ENCODE measurements at places on chromosomes 3 and 15.

GRCh38 chr3:195251336-195252065, 19.5 kb downstream of the XXYLT1 start:
- DNase-seq, result no peak

DNA sequence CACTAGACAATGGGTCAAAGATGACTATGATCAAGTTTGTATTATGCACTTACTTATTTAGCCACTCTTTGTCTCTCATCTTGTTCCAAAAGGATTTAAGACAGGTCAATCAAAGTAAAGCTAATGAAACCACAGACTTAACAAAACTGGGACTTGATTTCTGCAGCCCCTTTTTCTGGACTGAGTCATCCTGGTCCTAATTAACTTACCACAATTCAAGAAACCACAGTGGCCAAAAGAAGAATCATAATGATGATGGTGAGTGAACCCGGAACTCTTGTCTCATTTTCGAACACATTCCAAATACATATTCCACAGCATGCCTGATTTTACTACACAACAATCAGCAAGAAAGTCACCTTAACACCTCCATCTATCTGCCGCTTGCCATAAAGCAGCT, 1333.0 kb downstream of the ROBO1 start:
- DNase-seq, result no peak

DNA sequence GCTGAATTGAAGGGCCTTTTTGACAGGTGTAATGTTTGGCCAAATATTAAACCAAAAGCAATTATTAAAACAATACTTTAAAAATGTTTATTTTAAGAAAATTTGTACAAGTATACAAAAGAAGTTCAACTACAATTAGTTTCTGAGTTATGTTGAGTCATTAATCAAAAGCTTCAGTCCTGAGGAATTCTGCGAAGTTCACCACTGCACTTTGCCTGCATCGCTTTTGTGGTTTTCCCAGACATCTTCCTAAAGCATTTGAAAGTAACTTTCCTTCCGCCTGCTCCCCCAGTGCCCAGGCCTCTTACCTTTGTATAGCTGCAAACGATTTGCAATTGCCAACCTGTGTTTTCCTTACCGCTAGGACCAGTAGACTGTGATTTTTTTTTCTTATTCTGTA, 69.5 kb downstream of the KCNAB1 start:
- DNase-seq, result no peak

GRCh38 chr3:37467761-37468160, 293.4 kb upstream of the LRRFIP2 start:
- DNase-seq, result no peak

- peak; percentile 86 for DNase-seq
Measured at GRCh38 chr3:72255191-72255590, 470.2 kb upstream of the PROK2 start.

- peak; percentile 83 for DNase-seq
Measured at GRCh38 chr3:149638228-149639092, 19.4 kb downstream of the WWTR1 start.

All from AG10803 (cell line).